ENCODE measurements at places on chromosomes 5 and 9.

- no peak for DNase-seq
Observed at GRCh38 chr9:77876590-77876989, 155.0 kb downstream of the GNAQ start.

DNA sequence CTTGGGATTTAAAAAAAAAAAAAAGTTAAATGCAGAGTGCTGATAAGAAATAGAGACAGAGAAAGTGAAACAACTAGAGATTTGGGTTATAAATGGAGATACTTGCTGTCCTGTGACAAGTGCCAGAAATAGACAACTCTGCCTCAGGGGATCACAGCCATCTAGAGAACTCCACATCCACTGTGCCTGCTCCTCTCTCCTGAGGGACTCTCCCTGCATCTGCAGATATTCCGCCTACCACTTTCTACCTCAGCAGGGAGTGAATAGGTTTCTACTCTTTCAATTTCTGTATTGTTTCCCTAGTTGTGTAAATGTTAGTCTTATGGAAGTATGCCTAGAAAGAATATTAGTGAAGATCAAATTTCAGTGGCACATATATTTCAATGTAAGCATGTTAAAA lies 307.2 kb downstream of the HTR1A start:
- no peak for DNase-seq

- no peak for DNase-seq
Observed at GRCh38 chr5:160166973-160167623, 47.8 kb upstream of the PWWP2A start.

DNA sequence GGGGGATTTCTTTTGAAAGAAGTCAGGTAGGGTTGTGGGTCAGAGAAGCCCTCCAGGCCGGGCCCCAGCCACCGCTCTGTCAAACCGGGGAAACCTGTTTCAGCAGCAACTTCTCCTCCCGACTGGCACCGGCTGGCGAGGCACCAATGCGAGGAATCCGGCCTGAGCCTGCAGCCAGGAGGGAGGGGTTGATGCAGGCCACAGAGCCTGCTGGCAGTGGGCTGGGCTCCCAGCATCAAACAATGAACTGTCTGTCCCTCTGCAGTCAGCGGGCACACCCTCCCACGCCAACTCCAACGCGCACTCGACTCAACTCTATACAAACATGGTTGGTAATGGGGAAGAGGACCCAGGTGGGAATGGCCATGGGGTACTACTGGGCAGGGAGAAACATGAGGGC lies 12.1 kb downstream of the PCDH1 start:
- DNase-seq = no peak

- no peak for DNase-seq
Observed at GRCh38 chr5:40346901-40347300, 332.8 kb upstream of the PTGER4 start.

- DNase-seq = no peak
Observed at GRCh38 chr5:146428658-146429057, 18.5 kb upstream of the TCERG1 start.
